ENCODE measurements at places on chromosomes 4 and X.

GRCh38 chr4:25223802-25224375, 9.9 kb upstream of the PI4K2B start:
- DNase-seq: no peak

DNA sequence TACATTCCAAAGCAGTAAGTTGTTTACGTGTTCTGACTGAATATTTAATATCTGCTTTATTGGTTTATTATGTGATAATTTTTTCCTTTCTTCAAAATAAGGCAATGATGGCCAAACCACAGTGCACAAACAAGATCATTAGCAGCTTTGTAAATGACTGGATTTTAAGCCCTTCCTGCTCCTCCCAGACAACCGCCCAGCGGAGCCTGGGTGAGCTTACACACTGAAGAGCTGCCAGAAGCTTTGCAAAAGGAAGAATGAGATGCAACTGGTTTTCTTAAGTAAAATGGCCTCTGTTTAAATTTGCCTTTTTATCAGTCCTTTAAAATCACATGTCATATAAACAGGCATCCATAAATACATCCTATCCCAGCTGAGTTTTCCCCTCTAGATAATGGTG, 52.2 kb downstream of the SPARCL1 start:
- no peak for DNase-seq

DNA sequence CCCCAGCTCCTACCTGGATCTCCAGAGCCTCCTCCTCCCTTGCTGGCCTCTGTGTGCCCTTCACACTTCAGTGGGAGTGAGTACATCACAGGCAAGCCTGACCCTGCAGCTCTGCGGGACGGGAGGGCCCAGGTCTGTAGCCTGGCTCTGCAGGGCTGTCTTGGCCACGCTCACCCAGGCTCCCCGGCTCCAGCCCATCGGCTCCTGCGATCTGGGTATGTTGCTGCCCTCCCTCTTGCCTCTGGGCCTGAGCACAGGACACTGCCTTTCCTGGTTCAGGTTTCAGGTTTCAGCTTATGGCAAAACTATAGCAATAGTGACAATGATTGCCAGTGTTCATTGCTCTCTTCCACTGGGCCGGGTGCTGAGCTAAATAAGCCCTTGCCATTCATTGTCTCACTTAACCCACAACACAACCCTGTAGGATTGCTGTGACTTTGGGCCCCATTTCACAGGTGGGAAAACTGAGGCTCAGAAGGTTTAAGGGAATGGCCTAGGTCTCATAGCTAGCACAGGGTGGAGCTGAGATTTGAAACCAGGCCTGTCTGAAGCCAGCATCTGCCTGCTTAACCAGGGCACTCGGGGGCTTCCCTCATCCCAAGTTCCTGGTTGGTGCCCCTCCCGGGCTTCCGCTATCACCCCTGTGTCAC, 44.6 kb upstream of the SORCS2 start:
- DNase-seq: no peak

DNA sequence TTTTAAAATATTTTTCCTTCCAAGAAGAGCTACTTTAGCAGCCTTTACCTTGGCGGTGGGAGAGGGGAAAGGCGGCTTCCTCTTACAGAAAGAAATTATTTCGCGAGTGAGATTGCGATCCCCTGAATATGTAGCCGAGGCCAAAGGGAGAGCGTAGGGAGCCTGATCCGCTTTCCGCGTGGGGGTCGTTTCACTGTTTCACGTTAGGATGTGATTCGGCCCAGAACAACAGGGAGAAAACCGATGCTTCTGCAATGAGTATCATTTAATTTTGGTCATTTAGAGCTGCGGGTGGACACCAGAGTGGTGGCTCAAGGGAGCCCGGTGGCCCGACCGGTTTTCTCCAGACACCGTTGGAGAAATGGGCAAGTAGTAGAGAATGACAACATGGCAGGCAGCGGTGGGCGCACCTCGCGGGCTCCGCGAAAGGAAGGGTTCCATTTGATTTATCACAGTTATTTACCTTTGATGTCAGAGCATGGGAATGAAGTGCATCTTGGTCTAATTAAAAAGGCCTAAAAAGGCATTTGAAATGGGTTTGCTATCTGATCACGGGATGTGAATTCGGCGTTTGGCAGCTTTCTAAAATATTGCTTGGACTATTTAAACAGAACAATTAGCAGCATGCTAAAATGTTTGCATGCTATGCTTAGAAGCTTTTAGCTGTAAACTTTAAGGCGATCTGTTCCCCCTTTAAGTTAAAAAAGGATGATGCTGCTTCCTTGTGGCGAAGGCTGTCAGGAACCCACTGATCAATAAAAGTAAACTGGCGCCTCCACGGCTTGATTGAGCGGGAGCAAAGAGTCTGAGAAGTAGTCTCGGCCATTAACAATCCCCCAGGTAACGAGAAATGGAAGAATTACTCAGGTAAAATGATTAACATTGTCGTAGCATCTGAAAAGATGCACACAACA, 2.0 kb upstream of the PCDH19 start:
- DNase-seq: no peak

DNA sequence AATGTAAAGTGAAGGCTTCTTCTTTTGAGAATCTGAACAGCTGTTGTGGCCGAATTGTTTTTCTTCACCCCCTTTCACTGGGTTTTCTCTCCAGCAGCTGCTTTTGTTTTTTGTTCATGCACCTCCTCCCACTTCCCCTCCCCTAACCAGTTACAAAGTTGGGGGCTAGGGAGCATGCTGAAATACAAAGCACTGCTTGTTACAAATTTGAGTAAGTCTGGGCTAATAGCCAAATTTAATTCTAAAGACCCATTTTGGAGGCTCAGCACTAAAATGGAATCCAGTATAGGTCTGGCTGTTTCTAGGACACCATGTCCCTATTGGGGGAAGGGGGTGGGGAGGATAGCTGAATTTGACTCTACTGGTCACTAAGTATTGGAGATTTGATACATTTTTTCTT, 89.2 kb upstream of the GPM6B start:
- no peak for DNase-seq

DNA sequence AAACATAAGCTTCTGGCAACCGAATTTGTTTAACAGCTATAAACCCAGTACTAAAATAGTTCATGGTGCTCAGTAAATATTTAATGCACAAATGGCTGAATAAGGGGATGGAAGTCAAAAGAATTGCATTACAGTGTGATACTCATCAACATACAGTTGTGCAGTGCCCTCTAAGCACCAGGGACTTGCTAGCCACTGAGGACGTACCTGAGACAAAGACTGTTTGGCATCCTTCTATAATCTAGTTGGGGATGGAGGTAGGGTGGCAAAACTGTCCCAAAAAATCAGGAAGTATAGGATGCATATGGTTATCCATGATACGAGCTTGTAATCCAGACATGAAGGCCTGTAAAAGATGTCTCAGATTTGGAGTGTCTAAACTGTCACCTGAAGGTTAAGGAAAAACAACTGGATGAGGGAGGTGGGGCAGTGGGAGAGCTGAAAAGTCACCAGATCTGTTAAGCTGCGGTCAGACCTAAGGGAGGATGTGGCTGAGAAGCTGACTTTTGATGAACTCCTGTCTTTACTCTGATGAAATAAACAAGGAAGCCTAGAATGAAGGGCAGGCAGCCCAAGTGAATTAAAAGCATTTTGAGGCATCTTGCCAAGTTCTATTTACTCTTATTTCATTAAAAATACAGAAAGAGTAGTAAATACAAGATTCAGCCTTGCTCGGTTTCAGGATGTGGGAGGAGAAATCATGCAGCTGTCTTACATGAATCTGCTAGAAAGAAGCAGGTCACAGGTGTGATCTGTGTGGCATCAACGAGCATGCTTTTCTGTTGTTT, 12.0 kb upstream of the CD38 start:
- DNase-seq: no peak

DNA sequence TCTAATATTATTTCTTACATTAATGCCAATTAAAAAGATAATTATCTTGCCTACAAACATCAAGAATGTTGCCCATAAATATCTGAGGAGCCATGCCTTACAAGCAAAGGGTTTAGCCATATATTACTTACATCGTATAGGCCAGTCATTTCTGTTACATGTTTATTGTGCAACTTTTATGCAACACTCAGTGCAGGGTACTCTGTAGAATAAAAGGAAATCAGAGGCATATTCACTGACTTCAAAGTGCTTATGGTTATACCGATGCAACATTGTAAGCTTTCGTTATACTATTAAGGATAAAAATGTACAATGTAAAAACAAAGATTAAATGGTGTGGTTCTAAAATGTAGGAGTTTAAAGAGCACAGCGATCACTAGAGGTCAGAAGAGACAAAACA, 315.9 kb downstream of the PCDH10 start:
- DNase-seq: no peak

- no peak for DNase-seq
These were observed 469.7 kb upstream of the FGF16 start for GRCh38 chrX:76977452-76977851.

DNA sequence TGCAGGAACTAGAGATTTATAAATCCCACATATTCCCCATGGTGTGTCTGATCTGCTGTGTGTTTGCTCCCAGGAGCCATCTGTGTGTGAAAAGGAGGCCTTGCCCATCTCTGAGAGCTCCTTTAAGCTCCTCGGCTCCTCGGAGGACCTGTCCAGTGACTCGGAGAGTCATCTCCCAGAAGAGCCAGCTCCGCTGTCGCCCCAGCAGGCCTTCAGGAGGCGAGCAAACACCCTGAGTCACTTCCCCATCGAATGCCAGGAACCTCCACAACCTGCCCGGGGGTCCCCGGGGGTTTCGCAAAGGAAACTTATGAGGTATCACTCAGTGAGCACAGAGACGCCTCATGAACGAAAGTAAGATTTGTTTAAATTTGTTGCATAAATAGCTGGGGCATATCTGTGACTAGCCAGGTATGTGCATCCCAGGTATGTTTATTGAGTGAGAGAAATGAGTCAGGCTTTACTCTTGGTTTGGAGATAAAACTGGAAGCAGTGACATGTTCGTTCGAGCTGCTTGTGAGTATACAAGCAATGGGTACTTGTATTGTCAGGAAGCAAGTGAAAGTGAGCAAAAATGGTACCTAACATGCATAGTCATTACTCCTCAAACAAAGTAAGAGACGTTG, 89.5 kb downstream of the PTTG2 start:
- no peak for DNase-seq

DNA sequence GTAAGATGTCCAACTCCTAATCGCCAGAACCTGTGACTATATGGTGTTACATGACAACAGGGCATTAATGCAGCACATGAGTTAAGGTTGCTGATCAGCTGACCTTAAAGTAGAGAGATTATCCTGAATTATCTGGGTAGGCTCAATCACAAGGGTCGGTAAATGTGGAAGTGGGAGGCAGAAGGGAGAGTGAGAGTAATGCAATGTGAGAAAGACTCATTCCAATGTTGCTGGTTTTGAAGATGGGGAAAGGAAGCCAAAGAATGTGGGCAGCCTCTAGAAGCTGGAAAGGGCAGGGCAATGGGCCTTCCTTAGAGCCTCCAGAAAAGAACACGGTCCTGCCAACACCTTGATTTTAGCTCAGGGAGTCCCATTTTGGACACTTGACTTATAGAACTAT, 67.4 kb downstream of the STX18 start:
- no peak for DNase-seq
